GM12891 (cell line): ENCODE measurements at places on chromosomes 4 and X.

DNA sequence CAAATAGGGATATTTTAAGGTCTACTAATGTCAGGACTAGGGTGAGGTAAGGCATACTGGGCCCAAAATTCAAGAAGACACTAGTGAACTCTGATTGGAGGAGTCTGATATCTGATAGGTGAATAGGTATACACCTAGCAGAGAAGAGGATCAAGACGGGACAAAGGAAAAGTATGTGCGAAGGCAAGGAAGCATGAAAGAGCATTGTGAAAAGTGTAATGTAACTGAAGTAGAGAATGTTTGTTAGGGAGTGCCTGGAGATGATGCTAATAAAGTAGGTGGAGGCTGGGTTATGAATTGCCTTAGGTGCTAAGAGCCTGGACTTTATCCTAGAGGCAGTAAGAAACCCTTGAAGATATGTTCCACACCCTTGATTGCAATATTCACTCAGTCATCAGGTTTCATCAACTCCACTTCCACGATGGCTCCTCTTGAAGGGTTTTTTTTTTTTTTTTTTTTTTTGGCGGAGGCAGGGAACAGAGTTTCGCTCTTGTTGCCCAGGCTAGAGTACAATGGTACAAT lies 49.9 kb upstream of the XIAP start:
- DNase-seq: no peak

GRCh38 chr4:139214039-139214534 lies 37.1 kb upstream of the ELF2 start:
- peak; percentile 42 for DNase-seq

DNA sequence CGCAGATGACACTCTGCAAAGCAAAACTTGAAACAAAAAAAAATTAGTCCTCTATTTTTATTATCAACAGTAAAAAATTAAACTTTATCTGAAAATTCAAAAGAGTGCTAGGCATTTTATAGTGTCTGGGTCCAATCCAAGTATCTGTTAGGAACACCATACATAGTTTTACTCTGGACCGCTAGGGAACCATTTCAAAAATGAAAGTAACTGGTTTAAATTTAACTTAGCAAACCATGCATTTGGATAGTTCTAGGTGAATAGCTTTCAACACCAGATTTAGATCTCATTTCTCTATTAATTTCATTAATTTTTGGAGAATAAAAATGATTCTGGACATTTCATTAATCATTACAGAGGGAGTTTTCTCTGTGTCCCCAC lies 1.2 kb downstream of the KLKB1 start:
- no peak for DNase-seq

GRCh38 chrX:93528917-93529316 lies 144.5 kb downstream of the NAP1L3 start:
- DNase-seq: no peak

DNA sequence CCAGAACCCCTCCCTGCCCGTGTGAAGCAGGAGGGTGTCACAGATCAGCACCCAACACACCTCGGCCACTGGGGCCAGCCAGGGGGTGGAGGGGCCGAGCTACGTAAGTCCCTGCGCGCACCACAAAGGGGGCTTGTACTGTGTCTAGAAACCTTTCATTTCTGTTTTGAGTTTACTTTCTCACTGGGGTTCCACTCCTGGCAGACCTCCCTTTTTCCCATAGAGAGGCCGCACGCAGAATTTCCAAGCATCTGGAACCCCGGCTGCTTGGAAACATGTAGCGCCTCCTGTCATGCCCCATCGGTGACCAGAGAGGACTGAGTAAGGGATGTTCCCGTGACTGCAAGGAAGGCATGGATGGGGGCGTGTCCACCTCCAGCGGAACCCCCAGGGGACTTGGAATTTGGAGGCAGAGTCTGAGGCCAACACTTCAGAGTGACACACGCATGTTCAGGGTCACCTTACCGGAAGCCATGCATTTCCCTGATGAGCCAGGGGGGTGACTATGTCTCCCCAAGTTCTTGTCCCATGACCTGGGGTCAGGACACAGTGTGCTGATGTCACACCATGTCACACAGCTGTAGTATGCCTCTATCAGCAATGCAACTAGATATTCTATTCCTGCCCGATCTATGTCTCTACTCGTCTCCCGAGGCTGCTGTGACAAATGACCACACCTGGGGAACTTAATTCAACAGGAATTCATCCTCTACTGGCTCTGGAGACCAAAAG lies 105.3 kb downstream of the DHRSX start:
- DNase-seq: no peak
